Fibroblast of skin of right quadriceps (primary cell): ENCODE measurements at places on chromosomes 7 and 10.

GRCh38 chr7:100891568-100892247, 2.2 kb upstream of the UFSP1 start:
- DNase-seq: peak; percentile 33

DNA sequence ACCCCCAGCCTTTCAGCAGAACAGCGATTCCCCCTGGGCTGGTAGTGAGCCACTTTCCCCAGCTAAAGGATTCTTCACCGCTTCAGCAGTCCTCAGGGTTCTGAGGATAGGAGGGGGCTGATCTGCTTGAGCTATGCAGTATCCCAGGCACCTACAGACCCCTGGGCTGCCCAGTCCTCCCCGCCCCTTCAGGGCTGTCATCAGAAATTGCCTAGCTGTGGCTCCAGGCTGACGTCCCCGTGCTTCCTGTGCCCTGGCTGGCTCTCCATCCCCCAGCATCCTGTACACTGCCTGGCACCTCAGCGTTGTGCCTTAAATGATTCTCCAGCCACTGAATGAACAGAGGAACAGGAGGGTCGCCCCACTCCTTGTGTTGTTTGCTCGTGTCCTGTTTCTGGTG, 38.4 kb upstream of the CDH23 start:
- no peak for DNase-seq

- no peak for DNase-seq
These were observed 17.5 kb upstream of the BAG3 start for GRCh38 chr10:119633538-119634218.

DNA sequence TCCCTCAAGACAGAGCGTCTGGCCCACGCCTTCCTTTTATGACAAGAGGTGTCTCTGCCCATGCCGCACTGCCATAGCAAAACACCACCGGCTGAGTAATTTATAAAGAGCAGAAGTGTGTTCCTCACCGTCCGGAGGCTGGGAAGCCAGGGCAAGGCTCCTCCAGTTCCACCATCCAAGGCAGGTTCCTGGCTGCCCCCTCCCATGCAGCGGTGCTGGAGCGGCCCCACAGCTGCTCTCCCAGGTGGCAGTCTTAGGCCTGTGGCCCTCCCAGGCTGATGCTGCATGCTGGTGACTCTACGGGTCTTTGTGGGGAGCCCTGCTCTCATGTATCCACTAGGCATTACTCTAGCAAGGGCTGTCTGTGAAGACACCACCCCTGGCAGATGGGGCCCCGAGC, 113.1 kb downstream of the TCERG1L start:
- no peak for DNase-seq

DNA sequence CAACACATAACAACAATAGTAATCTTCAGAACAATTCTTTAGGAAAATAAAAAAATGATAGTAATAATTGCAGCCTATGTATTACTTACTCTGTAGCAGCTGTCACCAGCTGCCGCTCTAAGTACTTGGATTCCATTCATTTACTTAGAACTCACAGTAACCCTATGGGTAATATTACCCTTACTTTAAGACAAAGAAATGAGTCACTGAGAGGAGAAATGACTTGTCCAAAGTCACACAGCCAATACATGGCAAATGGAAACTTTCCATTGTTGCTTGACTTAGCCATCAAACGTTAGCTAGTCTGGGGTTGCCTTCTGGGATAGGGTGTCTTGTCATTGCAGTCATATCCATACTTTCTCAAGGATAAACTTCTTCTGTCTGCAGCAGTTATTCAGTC, 3.6 kb downstream of the CCNY start:
- DNase-seq: peak; percentile 13

DNA sequence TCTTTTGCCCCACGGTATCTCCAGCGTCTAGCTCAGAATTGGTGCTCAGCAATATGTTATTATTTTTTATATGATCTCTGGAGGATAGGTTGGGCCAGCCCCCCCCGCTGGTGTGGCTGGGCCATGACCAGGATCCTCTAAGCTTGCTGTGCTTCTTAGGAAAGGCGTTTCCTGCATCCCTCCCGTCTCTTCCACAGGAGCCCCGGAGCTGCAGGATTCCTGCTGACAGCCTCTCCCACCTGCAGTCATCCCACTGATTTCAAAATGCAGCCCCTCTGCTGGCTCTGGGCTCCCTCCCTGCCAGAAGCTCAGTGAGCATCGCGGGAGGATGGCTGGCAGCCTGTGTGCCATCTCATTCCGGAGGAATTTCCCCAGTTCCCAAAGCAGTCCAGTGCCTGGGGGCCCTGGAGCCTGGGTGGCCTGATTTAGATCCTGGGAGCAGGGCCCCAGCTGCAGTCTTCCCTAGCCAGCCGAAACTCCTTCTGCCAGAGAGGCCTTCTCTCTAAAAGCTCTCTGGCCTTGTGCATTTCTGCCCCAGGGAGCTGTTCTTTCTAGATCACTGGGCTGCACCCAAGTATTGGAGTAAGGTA, 21.8 kb upstream of the GOLGA7B start:
- DNase-seq: no peak

DNA sequence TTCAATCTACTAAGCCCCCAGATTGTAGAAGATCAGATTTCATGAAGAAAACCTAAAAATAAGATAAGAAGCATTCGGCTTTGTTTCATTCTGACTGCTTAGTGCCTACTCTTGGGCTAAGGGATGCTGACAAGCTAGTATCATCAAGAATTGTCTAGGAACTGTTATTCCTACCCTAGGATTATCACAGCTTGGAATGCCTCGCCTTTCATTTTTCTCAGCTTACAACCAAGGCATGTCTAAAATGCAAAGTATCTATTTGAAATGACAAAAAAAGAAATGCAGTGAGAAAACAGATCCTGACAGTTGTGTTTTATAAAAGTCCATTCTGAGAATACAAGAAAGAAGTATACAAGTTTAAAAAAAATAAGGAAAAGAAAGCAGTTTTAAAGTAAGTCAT, 441.0 kb downstream of the KCNMA1 start:
- DNase-seq: no peak
